Urothelium cell line (cell line): ENCODE measurements at places on chromosomes 11 and 22.
A peak's percentile ranks its signal among the peaks of the same experiment; 100 is the strongest.

DNA sequence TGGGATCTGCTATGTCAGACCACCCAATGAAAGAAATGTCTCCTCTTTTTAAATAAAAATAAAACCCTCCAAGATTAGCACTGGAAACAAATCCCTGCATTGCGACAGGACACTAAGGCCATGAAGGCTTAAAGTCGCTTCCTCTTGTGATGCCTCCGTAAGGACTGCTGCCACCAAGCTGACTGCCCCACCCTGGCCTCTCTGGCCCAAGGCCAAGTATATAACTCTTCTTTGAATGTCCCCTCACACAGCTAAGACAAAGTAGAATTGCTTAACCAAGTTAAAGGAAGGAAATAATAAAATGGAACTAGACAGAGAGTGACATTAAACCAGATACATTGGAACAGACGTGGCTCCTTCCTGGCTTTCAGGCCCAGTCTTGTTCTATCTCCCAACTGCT is 7.5 kb upstream of the NRGN start:
- no peak for DNase-seq

DNA sequence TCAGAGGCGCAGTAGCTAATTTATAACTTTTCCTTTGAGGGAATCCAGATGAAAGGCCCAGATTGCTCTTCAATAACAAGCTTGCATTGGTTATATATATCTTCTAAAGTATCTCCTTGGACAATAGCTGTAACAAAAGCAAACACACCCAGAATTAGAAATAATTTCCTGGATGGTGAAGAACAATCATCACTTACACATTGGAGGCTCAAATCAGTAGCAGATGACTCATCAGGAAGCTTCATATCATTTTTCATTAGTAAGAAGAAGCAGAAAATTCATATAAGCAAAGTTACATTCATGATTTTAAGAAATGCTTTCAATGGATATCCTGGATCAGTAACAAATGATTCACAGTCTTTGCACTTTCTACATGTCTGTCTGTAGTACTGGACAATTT is 173.6 kb upstream of the CCDC90B start:
- no peak for DNase-seq

GRCh38 chr11:33396361-33396760 is 139.2 kb downstream of the HIPK3 start:
- no peak for DNase-seq

GRCh38 chr11:1753229-1753928 is 3.0 kb upstream of the IFITM10 start:
- no peak for DNase-seq

- no peak for DNase-seq
Measured at GRCh38 chr22:39182478-39183030, 30.1 kb upstream of the CBX7 start.

DNA sequence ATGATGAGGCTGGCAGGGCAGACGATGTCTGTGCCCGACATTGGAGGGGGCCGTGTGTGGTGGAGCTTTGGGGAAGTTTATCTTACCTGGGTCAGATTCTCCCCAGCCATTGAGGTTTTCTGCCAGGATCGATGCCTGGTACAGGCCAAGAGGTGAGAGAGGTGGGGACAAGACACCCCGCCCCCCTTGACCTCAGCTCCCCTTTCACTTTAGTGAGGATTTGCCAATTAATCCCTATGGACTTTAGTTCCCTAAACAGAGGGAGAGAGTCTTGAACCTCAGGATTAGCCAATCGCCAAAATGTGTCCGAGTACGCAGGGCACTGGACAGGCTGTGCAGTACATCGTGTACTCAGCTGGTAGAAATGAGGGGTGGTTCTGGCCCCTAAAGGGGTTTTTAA is 541 bp downstream of the HORMAD2 start:
- no peak for DNase-seq

DNA sequence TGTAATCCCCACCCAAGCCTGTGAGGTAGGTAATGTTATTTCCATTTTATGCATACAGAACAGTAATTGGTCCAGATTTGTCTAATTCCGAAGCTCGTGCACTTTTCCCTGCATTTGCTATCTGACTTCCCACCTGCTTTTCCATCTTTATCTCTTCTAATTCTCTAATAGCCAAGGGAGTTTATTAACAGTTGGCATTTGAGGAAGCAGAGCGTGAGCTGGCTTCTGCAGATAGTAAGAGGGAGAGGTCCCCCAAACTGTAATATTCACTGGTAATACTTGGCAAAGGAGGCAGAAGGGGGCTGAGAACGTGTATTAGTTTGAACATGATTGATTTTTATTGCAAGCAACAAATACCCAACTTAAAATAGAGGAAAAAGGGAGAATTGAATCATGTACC is 110.8 kb upstream of the SPON1 start:
- DNase-seq: no peak

- no peak for DNase-seq
Measured at GRCh38 chr11:114242032-114242431, 54.2 kb upstream of the NNMT start.

DNA sequence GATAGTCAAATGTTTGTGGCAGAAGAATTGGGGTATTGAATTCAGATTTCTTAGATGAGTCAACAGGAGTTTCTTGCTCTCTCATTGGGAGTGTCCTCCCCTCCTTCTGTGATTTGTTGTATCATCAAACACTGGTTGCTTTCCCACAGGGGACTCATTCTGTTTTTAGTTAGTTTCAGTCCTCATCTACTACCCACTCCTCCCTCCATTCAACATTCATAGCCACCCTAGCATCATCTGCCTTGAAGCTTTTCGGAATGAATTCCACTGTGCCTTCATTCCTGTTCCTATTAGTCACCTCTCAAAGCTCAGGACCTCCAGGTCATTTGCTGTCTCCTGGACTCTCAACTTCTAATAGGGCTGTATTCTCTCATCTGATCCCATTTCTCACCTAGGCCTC is 31.5 kb upstream of the RAB38 start:
- no peak for DNase-seq

DNA sequence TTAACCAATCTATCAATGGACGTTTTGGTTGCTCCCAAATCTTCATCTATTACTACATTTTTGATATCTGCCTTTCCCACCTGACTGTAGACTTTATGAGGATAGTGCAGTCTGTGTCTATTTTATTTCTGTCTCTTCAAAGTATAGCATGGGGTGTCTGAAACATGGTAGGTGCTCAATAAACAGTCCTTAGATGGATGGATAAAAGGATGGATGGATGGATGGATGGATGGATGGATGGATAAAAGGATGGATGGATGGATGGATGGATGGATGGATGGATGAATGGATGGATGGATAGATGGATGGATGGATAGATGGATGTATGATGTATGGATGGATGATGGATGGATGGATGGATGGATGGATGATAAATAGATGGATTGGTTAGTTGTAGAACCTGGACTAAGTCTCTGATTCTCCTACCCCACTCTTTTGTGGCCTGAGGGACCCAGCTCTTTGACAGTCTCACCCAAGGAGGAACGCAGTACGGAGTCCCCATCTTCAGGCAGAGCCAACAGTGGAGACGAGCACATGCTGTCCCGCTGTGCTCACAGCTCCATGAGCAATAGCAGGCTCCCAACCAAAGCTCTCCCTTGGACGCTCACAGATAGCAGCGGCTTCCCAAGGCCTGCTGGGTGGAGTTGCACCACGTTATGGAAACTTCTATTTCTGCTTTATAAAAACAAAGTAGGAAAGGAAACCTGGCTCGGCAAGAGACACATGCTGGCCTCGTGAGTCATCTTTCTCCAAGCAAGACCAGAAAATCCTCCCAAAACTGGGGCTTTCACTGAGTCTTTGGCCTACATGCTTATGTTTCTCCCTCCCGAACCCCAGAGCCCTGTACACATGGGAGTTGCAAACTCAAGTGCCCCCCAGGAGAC is 448.0 kb downstream of the MIAT start:
- DNase-seq: peak; percentile 70

GRCh38 chr22:46763051-46763705 is 728 bp downstream of the TBC1D22A start:
- DNase-seq: no peak

DNA sequence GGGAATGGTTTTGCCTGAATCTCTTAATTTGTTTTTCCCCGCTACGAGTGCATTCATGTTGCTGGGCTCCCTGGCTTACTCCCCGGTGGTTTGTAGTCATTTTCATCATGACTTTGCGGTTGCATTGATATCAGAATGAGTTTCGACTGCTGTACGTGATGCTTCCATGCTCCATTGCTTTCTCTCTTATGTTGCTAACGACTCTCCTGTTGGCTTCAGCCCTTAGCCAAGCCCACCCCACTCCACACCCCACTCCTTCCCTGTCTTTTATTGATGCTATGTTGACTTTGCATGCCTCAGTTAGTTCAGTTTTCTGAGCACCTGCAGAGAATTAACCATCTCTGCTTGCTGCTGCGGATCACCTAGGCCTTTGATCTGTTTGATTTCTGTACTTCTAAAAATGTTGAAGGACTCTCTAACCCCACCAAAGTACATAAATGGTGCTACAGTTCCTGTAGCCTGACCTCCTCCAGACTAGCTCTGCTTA is 65.3 kb downstream of the ARFGAP2 start:
- DNase-seq: no peak

DNA sequence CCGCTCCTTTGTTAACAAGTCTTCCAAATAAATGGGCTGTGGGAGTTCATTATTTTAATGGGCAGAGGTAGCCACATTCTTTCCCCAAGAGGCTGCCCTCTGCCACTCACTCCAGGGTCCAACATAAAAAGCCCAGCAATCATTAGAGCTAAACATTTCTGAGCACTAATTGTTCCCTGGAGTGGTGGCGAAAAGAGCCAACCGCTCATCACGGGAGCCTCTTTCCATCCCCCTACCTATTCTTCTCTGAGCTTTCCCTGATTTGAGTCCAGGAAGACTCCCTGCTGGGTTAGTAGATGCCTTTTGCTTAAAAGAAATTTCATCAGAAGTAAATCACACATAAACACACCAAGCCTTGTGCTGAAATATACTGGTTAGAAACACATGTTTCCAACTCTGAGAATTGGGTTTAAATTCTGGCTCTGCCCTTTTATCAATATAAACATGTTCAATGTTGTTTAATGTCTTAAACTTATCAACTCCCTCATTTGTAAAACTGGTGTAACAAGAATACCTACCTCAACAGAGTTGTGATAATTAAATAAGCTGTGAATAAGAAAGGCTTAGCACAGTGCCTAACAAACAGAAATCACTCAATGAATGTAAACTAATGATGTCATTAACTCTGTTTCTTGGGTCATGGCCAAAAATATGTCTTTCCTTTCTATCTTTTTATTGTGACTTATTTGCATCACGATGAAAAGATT is at the start of gene OR5A2:
Gene OR5A2, minus strand, starts transcription at position 53 of the 707 bp plus-strand sequence. CDS start 3,460 bp downstream, outside the sequence.
- DNase-seq: no peak

- no peak for DNase-seq
Measured at GRCh38 chr11:12569499-12570425, 104.5 kb upstream of the TEAD1 start.
